Mesendoderm (in vitro differentiated cells): ENCODE measurements at places on chromosomes 4 and X.
A peak's percentile ranks its signal among the peaks of the same experiment; 100 is the strongest.

GRCh38 chrX:155899366-155899765, 18.2 kb downstream of the VAMP7 start:
- no peak for DNase-seq

DNA sequence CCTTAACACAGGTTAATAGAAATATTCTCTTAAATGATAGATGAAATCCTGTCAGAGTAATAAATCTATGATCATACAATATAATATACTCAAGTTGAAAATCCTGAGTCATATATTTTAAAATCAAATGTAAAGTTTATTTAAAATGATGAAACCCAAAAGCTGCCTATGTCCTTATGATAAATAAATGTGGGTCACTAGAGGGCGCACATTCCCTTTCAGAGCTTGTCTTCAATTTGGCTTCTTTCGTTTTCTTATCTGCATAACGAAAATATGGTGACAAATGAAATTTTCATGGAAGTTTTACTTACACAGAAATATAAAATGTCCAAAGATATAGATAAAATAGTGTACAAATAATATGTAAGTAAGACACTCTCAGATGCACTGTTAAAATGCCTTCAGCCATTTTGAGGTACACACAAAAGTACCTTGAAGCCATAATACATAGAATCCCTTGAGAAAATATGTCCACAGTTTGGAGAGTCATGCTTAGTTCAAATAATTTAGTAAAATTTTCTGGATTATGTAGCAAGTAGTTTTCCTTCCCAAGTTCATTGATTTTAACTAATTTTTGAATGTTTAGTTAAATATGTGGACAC, 680.4 kb downstream of the DMD start:
- peak; percentile 48 for DNase-seq

DNA sequence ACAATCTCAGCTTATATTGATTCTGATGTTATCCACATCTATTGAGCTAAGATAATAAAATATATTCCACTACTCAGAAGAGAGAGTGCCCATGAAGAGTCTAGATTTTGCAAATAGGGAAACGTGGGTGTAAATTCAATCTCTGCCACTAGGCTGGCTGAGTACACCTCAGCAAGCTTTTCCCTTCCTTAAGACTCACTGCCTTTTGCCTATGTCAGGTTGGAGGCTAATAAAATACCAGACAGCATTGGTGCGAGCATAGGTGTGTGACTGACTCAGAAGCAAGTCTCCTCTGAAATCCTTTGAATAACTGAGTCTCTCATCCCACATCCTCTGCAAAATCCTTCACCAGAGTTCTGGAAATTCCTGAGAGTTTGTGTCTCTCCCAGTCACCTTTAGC, 405.4 kb upstream of the CPEB2 start:
- DNase-seq: peak; percentile 54

GRCh38 chr4:163343604-163344146, at the start of gene NPY5R:
NPY5R (plus strand) TSS chr4:163343892; CDS start chr4:163350274, 6,382 bp downstream.
- DNase-seq: peak; percentile 8

DNA sequence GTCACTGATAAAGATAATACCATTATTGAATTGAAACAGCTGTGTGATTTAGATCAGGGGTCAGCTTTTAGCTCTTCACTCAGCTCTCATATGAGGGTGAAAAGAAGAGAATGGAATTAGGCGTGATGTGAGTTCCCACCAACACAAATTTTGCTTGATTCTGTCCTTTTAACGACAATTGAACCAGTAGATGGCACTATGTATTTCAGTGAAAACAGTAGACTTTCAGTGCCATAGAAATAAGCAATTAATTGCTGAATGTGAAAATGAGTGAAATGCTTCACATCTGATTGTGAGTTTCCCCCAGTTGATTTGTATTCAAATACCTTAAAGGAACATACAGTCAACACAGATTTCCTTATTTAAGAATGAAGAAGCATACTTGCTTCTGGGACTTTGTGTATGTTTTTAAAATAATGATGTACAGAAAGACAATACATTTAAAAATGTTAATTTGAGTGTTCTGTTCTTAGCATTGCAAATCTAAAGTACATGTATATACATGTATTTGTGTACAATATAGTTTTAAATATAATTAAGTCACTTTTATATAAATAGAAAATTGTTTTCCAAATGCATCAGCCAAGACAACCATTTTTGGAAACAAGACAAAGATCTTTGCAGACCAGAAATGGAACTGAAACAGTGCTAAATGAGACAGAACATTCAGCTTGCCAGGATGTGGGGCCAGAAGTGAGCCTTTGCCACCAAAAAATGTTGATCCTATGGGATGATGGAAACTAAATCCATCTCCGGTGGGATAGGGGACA, 178.8 kb downstream of the SNCA start:
- DNase-seq: peak; percentile 49

DNA sequence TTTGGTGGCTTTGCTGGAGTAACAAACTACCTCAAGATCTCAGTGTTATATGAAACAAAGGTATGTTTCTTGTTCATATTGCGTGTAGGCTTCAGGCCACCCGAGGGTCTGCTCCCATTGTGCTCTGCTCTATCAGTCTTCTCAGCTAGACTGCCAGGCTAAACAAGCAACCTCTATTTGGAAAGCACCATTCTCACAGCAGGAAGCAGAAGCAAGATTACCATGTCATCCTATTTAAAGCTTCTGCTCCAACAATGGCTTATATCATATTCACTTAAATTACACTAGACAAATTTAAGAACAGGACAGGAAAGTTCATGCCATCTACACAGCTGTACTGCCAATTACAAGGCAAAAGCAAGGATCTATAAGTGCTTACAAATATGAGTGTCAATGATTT, 385.8 kb downstream of the PPARGC1A start:
- peak; percentile 15 for DNase-seq

DNA sequence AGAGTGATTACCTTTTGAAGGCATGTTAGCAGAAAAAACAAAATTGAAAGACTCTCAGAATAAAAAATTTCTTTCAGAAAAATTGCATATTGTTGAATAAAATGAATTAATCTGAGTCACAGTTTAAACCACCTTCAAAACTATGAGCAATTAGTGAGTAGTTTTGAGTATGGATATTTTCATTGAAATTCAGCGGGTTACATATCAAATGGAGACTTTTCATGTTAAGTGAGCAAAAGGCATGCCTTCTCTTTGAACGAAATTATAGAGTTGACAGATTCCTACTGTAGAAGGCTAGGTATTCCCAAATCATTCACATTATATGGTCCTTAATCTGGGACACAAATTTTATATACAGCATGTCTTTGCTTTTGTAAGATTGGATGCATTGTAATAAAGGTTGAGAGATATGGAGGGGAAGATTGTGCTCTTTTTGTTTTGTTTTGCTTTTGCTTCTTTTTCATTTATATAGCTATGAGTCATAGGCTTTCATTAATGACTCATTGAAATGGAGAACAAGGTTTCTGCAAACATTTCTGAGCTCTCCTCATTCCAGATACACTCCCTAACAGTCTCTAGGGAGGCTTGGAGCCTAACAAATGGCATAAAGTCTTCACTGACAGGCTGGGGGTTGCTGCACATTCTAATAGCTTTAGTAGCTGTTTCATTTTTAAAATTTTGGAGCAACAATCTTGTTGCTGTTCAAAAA, 21.6 kb downstream of the PCDH18 start:
- peak; percentile 49 for DNase-seq

DNA sequence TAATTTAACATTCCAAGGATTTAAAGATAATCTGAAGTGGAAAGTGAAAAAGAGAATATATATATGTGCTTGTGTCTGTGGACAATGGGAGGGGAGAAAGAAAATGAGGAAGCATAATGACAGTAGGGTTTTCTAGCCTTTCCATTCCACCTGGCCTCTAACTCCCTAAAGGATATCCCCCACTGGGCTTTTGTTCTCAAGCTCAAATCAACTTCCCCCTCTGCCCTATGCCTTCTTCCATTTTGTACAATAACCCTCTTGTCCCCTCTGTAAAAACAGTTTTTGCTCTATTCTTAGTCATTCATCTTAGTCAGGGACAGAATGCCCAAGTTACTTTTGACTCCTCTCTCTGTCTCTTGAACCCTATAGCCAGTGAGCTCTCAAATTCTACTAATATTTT, 23.6 kb downstream of the ANTXR2 start:
- DNase-seq: no peak

DNA sequence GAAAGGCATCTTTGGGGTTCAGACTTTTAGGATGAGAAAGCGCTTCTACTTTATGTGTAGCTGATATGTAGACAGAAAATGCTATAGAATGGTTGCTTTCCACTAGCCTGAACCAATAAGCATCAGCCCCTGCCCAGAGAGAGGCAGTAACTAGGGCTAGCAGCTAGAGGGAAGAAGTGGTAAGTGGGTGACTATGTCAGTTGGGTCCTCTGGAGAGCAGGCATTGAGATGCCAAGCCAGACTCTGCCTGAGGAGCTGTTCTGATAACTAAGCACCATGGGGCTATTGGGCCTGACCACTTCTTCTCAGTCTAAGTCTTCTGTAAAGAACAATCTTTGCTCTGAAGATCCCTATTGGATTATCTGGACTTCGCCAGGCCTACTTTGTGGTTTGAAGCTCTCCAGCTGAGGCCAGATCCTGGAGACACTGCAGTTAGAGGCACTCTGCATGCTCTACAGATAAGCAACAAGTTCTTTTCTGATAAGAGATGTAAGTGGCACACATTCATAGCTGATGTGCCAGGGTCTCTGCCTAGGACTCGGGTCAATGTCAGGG, 146.1 kb downstream of the RBM46 start:
- peak; percentile 69 for DNase-seq

DNA sequence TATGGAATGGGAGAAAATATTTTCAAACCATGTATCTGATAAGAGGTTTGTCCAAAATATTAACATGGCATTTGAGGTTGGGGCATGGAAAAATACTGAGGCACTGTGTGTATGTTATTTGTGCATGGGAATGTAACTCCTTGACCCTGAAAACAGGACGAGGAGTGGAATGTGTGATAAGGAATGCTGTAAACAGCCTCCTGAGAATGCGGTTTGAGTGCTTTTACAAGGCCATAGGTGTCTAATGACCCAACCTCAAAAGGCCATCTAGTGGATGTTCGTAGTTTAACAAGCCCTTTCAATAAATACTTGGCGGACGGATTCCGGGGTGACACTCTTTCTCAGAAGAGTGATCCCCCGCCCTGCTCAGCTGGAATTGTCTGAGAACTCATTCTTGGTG, 162.9 kb upstream of the USP9X start:
- DNase-seq: peak; percentile 77

- DNase-seq: no peak
These were observed 147.2 kb upstream of the BCOR start for GRCh38 chrX:40244980-40245379.

DNA sequence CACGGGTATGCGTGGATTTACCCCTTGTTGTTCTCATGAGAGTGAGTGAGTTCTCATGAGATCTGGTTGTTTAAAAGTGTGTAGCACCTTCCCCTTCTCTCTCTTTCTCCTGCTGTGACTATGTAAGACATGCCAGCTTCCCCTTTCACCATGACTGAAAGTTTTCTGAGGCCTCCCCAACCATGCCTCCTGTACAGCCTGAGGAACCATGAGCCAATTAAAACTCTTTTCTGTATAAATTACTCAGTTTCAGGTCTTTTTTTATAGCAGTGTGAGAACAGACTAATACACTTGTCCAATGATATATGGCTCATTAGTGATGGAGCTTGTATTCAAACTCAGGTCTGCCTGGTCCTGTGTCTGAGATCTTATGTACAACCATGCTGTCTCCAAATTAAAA, 28.5 kb upstream of the RTL3 start:
- peak; percentile 2 for DNase-seq

DNA sequence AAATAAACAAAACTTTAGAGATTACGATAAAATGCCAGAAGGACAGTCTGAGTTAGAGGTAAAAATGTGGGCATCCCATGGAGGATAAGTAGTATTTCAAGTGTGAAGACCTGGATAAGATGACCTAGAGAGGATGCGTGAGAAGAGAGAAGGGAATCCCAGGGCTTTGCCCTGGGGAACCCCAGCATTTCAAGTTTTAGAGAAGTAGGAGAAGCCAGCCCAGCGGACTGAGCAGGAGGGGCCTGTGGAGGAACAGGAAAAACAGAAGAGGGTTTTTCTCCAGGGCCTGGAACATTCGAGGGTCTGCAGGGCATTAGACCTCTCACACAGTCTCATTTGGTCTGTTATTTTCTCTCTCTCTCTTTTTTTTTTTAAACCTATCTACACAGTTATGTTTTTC, 2.9 kb upstream of the CFP start:
- DNase-seq: no peak

GRCh38 chr4:788636-789297, 37.2 kb downstream of the CPLX1 start:
- DNase-seq: no peak

DNA sequence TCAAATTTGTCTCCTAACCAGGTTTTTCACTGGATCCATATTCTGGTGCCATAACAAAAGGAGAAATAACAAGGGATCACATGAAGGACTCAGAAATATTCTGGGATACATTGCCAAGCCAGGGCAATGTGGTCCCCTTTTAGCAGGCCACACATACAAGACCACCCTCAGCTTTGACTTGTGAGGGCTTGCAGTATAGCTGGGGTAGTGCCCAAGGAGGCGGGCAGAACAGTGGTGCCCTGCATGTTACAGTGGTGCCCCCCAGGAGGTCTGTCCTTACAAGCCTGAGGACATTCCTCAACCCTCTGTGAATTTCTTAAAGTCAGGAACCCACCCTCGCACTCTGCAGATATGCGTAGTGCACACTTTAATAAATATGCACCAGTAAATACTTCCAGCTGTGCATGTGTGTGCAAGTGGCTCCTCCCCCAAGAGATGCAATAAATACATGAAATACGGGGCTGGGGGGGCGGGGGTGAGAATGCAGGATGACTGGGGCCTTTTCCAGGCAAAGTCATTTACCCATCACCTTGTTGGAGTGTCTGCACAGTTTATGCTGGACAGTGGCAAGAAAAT, 34.4 kb upstream of the TBL1X start:
- DNase-seq: no peak

DNA sequence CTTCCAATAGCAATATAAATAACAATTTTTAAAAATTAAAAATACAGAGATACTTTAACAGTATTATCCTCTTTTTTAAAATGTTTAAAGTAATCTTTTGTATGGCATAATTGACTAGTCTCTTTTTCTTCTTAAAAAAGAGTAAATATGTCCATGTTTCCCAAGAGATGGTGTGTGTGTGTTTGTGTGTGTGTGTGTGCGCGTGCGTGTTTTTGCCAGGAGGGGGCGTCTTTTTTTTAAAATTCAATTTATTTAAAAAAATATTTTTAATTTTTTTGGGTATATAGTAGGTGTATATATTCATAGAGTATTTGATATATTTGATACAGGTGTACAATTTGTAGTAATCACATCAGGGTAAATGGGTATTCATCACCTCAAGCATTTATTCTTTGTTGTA, 1073.7 kb downstream of the PCDH7 start:
- DNase-seq: no peak

DNA sequence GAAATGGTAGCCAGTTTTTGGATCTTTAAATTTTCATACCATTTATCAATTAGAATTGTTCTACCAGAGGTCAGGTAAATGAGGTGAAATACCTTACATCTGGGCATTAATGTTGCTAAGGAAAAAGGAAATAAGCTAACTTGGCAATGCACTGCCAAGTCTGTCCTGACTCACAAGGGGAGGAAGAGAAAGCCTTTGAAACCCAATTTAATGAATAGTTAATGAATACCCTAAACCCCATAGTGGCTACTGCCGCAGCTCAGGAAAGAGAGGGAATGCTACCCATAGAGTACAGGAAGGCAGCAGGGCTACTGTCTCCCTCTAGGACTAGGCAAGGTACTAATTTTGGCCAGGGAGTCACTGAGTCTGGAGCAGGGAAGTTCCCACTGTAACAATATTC, 16.8 kb upstream of the DHX15 start:
- no peak for DNase-seq

- no peak for DNase-seq
These were observed 44.2 kb downstream of the RTL9 start for GRCh38 chrX:110402850-110403221.

- DNase-seq: peak; percentile 26
These were observed 11.8 kb upstream of the CLDN24 start for GRCh38 chr4:183333983-183334382.
